ENCODE measurements at places on chromosomes 11 and 22. TPM values are rescaled to one million over a fixed set of nuclear protein-coding genes. Genes with fewer than 3 reads are reported as not detected.

The CDC45 gene
- 3.3 TPM for total RNA-seq

The APOBEC3B gene
- total RNA-seq: 0.90 TPM

- DNase-seq: no peak
Observed at GRCh38 chr22:49765951-49766350, 61.7 kb downstream of the BRD1 start.

- no peak for DNase-seq
Observed at GRCh38 chr22:26642465-26643417, 14.6 kb upstream of the MIAT start.

DNA sequence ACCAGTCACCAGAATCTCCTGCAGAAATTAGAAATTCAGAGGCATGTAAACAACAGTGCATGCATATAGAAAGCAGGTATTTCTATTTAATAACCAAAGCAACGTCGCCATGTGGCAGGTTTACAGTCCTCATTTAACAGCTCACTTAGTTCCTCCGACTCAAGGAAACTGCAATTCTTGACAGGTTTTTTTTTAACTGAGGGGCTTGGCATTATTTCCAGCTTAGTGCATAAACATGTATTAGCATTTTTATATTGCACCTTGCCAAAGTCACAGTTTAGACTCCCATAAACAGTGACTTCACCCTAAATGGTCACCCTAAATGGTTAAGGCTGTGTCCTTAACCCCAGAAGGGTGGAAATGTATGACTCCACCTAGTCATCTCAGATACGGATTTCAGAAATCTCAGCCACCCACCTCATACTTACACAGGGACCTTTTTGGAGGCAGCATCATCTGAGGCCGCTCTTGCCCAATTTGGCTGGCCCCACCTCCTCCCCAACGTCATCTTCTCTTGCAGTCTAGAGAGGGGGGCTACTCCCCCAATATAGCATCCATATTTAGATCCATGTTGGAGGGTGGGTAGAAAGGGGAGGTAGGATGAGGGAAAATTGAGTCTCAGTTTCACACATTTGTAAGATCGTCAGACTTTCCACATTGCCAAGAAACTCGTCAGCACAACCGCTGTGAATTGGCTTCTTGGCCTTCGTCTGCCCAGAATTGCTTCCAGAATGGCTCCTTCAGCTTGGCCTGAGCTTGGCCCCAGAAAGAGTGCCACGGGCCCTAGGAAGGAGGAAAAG, 31.8 kb upstream of the SLC35C1 start:
- DNase-seq: peak; percentile 74

DNA sequence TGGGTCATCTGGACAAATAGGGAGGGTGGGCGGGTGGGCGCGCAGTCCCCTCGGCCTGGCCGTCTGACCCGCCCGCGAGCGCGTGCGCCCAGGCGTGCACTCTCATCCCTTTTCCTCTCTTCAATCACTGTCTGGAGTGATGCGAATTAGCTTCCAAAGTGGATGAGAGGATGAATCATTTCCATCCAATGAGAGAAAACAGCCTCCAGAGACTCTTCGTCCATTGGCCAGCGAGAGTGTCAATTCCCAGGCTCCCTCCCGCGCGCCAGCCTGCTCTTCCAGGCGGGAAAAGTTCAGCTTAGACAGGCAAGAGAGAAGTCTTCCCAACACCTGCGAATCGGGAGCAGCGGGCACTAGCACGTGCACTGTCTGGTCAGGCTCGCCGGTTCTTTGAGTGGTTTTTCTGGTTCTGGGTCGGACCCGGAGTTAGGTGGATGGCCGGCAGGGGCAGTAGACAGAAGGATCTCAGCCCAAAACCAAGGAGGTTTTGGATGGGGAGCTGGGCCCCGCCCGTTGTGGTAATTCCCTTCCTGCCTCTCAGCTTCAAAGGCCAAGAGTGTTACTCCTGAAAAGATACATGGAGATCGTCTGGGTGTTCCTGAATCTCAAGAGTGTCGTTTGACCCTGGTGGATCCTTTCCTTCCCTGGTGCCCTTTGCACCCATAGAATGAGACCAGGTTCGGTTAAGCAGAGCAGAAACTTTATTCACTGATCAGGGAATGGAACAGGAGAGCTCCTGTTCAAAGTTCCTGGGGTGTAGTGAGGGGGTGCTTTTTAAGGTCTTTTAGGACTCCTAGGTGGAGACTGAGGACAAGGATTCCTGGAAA, 33.4 kb upstream of the GLYATL1 start:
- DNase-seq: peak; percentile 64

DNA sequence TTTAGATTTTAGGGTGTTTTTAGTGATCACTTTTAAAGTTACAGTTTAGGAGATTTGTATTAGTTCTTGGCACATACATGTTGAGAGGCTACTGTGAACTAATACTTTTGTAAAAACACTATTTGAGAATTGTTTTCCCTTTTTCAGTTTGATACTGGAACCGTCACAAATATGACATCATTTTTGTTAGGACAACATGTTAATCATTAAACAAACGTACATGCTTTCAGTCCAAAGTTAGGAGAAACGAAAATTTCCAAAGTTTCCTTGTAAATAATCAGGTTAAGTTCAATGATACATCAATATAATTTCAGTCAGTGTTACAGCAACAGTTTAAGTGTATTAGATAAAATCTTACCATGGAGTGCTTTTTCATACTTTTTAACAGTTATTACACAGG, 53.1 kb downstream of the SPECC1L start:
- DNase-seq: no peak

- no peak for DNase-seq
Observed at GRCh38 chr11:47354913-47355282, 2.4 kb upstream of the MYBPC3 start.

DNA sequence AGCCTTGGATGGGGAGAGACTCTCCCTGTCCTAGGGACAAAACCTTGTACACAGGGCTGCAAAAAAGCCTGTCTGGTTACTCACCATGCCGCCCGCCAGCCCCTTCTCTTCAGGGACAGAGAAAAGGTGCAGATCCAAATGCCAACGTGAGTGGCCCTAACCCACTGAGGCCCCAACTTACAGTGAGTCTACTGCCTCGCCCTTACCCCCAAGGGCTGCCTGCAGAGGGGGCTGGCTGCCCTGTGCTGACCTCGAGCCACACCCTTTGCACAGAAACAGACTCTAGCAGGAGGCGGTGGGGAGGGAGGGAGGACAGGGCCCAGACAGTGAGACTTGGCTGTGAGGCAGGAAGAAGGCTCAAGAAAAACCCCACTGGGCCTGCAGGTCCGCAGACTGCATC, 13.6 kb upstream of the CHST1 start:
- DNase-seq: no peak

GRCh38 chr11:83836065-83836464, 549.9 kb upstream of the CCDC90B start:
- DNase-seq: no peak

DNA sequence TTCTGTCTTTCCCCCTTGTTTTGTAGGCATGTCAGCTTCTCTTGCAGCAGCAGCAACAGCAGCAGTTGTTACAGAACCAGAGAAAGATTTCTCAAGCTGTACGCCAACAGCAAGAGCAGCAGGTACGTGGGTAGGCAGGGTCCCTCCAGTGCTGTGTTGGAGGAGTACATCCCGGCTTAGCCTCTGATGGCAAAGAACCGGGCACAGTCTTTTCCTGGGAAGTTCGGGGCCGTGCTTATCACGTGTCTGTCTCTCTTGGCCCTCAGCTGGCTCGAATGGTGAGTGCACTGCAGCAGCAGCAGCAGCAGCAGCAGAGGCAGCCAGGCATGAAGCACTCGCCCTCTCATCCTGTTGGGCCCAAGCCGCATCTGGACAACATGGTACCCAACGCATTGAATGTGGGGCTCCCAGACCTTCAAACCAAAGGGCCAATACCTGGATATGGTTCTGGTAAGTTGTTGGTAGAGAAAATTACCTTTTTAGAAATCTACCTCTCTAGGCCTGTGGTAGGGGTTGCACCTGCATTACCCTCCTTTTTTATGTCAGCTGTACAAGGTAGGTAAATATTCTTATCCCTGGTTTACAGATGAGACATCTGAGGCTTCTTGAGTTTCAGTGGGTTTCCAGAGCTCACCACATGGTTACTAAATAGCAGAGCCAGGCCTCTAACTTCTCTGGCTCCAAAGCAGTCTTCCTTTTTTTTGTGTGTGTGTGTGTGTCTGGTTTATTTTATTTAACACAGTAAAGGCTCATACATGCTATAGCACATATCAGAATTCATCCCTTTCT, 45.2 kb upstream of the ADSL start:
- DNase-seq: no peak

- no peak for DNase-seq
Observed at GRCh38 chr11:109619498-109619897, 197.5 kb downstream of the C11orf87 start.

Data from right atrium auricular region (tissue), 2 donors.